ENCODE measurements at places on chromosomes 11 and 22.

- no peak for DNase-seq
Measured at GRCh38 chr22:21937821-21938070, 14.9 kb downstream of the PPM1F start.

- DNase-seq, result no peak
Measured at GRCh38 chr22:17065433-17065832, 19.4 kb upstream of the IL17RA start.

- DNase-seq, result no peak
Measured at GRCh38 chr22:21755851-21756284, 20.3 kb upstream of the YPEL1 start.

GRCh38 chr11:123559523-123559955 is 94.9 kb downstream of the SCN3B start:
- DNase-seq, result no peak

DNA sequence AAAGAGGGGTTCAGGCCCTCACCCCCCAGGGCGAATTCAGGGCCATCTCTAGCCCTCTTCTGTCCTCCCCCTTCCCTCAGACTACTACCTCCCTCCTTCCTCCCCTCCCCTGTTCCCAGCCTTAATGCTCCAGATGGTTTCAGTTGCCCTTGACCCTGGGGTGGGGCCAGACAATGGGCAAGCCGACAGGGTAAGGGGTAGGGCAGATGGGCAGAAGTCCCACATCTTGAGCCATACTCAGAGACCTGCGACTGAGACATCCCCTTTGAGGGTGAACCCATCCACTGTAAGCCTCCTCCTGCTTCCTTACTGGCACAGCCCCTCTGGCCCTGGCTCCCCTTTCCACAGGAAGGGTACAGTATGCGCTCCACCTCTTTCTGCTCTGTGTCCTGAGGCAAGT is 1.9 kb downstream of the RHBDD3 start:
- DNase-seq, result no peak

DNA sequence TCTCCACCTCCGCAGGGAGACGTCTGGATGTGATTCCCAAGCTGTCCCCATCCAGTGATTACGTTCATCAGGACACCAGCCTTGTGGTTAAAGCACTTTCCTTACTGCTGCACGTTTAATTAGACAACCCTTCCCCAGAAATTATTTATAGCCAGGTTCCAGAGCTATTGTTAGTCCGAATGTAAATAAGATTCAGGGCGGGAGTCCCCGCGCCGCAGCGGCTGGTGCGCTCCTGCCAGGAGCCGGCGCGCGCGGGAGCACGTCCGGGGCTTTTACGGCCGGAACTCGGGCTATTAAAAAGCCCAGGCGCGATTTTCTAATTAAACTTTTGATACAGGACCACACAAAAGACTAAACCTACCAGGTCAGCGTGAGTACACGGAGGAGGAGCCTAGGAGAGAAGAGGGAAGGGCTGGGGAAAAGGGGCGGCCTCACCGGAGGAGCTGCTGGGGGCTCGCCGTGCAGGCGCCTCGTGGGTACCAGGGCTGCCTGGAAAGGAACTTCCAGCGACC is 538.3 kb downstream of the OPCML start:
- DNase-seq, result no peak

DNA sequence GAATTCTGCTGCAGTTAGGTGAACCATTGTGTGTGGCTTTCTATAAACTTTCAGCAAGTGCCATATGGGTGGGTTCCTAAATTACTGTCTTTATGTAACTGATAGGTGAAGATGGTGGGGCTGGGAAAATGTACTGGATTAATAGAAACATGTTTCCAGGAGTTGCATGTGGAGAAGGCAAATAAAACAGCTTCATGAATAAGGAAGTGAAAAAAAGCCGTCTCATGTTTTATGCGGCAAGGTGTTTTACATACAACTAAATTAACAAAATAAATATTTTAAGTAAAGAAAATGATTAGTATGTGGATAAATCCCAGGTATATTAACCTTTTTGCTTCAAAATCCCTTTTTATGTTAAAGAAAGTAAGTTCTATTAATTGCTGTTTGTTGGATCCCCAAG is 67.2 kb downstream of the EXT2 start:
- no peak for DNase-seq

GRCh38 chr11:14070896-14071295 is 108.4 kb downstream of the SPON1 start:
- no peak for DNase-seq

- DNase-seq, result no peak
Measured at GRCh38 chr11:36488096-36488495, 22.0 kb downstream of the TRAF6 start.
